Amniotic epithelial cell (primary cell): ENCODE measurements at places on chromosomes 2 and 18.

DNA sequence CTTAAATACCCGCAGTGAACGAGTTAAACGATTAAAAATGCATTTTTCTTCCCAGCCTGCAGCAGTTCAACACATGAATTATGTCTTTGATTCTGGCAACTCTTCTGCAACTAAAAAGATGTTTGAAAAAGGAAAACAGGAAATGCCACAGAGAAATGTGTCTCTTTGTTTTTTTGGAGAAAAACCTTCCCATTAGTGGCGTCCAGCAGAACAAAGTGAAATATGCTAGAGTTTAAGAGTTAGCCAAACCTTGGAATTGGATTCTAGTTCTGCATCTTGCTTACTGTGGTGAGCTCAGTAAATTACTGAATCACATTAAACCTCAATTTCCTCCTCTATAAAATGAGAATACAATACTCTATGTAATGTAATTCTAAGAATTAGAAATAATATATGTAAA, 900.2 kb upstream of the ACVR2A start:
- no peak for DNase-seq

DNA sequence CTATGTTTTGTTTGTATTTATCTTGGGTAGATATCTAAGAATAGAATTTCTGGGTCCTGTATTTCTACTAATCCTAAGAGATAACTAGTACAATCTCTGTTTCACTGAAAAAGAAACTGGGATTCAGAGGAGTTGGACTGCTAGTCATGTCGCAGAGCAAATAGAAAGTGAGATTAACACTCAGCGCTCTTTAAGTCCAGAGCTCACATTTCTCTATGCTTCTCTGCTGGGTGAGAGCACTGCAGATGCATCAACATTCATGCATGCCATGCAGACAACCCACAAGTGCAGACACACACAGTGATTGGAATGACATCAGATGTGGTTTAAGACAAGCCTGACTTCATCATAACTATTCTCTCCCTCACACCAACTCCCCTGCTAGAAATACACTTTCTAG, 563.8 kb downstream of the TDRD15 start:
- no peak for DNase-seq

- no peak for DNase-seq
Observed at GRCh38 chr2:169014780-169015179, 16.3 kb downstream of the ABCB11 start.

DNA sequence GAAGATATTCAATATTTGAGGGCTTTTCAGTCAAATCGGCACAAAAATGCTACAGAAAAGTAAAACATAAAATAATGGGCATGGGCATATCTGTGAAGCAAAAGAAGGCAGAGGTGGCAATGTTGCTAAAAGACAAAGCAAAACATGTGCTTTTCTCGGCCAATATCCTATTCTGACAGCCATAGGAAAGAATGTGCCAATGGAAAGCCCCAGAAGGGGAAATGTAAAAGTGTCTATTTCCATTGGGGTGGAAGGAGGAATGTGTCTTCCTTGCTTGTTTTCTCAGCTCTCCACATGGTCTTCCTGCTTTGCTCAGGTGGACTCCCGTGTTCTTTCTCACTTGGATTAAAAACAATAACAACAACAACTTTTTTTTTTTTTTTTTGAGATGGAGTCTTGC, 13.7 kb upstream of the PER2 start:
- no peak for DNase-seq

DNA sequence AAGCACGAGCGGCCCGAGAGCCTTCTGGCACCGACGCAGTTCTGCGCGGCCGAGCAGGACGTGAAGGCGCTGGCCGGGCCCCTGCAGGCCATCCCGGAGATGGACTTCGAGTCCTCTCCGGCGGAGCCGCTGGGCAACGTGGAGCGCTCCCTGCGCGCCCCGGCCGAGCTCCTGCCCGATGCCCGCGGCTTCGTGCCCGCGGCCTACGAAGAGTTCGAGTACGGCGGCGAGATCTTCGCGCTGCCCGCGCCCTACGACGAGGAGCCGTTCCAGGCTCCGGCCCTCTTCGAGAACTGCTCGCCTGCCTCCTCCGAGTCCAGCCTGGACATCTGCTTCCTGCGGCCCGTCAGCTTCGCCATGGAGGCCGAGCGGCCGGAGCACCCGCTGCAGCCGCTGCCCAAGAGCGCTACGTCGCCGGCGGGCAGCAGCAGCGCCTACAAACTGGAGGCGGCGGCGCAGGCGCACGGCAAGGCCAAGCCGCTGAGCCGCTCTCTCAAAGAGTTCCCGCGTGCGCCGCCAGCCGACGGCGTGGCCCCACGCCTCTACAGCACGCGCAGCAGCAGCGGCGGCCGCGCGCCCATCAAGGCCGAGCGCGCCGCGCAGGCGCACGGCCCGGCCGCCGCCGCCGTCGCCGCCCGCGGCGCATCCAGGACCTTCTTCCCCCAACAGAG, 70.4 kb downstream of the ARHGEF33 start:
- DNase-seq, result peak; percentile 88

GRCh38 chr18:9108911-9109310, 6.4 kb downstream of the NDUFV2 start:
- no peak for DNase-seq

GRCh38 chr2:72289283-72289682, 141.6 kb upstream of the CYP26B1 start:
- DNase-seq, result peak; percentile 74

DNA sequence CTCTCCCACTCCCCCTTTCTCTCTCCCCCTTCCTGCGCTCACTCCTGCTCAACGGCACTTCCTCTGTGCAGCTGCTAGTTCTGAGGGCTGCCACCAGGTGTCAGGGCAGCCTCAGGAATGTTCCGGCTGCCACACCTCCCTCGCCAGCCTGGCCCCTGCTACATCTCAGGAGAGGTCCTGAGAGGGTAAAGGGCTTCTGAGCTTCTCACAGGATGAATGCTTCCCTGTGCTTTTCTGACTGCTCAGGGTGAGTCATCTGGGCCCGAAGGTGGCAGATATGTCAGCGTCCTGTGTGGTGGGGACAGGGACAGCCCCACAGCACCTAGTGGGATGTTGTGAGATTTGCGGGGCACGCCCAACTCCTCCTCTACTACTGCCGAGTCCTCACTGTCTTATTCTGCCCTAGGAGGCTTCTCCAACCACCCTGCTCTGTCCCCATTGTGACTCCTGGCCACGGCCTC, 49.0 kb downstream of the PLEKHB2 start:
- peak; percentile 46 for DNase-seq

GRCh38 chr2:33457556-33458247, 18.7 kb upstream of the RASGRP3 start:
- peak; percentile 25 for DNase-seq

- peak; percentile 95 for DNase-seq
Observed at GRCh38 chr2:39524061-39524460, 87.0 kb upstream of the MAP4K3 start.

- DNase-seq, result peak; percentile 25
Observed at GRCh38 chr18:60684843-60685513, 312.4 kb upstream of the MC4R start.

DNA sequence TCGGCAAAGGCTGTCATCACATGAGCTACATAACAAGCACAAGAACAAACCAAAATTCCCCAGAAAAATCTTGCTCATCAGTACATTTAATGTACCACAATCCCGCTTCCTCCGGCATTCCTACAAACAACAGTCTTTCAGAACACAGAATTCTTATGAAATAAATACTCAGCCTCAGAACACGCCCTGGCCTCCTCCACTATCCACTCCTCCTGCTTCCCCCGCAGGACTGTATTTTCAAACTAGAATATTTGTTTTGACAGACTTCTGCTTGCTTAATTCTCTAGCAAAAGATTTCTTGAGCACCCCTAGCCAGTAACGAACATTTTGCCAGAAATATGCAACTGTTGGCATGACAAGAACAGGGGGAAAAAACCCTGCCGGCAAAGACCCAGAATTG, 131.2 kb downstream of the THADA start:
- peak; percentile 97 for DNase-seq

DNA sequence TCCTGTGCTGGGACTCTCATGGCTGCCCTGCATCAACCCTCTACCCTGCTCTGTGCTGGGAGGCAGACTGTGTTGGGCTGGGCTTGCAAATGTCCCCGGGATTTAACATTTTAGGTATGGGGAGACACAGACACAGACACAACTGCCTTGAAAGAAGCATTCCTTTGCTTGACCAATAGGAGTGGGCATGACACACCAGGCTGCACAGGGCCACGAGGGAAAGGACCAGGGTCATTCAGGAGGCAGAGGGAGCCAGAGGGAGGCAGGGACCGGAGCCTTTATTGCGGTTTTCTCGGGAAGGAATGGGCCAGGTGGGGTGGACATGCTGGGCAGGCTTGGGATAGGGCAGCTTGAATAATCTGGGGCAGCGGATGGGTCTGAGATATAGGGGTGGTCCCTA, 238.7 kb upstream of the COPS8 start:
- DNase-seq, result no peak

- DNase-seq, result no peak
Observed at GRCh38 chr18:2002604-2003003, 568.7 kb downstream of the METTL4 start.

DNA sequence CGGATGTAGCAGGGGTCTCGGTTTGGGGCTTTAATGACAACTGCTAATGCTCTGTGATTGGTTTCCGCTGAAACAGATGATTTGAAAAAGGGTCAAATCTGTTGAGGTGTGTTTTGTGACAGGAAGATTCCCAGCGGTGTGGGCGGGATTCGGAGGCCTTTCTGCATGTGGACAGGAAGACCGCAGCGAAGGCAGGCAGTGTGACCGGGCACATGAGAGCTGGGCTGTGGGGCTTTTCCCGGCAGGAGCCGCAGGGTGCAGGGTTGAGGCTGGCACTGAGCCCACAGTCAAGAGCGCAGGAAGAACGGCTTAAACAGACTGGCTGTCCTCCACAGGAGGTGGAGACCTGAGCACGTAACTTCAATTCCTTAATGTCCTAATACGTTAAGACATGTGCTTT, 180.0 kb upstream of the TPO start:
- DNase-seq, result no peak

DNA sequence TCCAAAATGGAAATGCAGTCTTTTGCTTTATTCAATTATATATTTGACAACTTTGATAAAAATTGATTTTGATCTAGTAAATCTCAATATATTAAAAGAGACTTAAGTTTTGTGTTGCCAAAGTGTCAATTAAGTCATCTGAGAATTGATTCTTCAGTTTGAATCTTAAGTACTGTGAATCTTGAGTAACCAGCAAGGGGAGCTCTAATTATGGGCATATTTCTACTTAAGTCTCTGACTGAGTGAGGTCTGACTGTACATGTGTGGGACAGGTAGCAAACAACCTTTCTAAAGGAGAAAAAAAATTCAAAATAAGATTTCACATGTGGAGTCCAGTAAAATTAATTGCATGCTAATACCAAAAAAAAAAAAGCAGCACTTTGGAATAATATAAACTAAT, 503.7 kb upstream of the SLC8A1 start:
- peak; percentile 9 for DNase-seq

DNA sequence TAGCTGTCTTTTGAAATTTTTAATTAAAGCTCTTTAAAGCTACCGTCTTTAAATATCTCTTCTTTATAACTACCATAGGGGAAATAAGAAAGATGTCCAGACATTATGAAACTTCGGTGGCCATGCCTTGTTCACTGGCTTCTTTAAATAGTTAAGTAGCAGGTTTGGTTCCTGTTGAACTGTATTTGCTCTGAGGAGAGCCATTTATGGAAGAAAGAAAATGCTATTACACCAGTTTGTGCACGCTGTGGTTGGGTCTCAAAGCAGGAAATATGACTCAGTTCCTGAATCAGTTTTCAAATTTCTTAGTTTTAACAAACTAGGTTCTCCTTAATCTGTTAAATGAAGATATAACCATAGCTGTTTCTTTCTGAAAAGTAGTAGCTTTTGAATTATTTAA, 12.2 kb downstream of the ARPC2 start:
- DNase-seq, result peak; percentile 91

GRCh38 chr2:237692601-237693290, 65.4 kb downstream of the LRRFIP1 start:
- DNase-seq, result no peak

DNA sequence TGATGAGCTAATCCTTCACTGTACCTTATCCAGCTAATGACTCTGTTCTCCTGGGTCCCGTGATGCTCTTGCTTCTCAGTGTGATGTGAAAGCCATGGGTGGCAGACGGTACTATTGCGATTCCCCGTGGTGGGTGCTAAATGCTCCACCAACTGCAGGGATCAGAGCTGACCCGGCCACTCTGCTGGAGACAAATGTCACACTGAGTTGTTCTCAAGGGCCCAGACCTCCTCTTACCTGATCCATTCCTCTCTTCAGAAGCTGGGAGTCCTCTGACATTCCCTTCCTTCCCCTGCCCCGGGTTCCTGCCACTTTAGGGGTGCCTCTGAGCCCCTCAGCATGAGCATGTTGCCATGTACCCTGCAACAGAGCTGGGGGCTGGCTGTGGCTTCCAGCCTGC, 105.1 kb downstream of the MAPK4 start:
- DNase-seq, result no peak

DNA sequence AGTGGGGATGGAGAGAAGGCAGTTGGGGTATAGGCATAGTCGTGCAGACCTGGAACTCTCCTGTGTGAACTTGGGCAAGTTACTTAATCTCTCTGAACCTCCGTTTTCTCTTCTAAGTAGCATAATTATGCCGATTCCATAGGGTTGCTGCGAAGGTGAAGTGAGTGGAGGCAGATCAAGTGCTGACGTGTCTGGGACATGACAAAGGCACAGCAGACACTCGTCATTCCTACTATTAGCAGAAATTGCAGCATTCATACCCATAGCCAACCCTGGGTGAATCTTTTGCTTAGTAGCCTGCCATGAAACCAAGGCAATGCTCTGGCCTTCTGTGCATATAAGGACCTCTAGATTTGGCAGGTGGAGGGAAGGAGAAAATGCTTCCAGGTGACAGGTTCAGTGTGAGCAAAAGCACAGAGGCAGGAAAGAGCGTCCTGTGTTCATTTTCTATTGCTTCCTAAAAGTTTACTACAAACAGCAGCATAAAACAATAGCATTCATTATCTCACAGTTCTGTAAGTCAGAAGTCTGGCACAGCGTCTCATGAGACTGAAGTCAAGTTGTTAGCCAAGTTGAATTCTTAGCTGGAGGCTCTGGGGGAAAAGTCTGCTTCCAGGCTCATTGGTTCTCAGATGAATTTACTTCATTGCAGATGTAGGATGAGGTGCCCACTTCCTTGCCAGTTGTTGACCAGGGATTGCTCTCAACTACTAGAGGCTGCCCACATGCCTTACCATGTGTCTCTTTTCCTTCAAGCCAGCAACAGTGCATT, 77.8 kb downstream of the CTIF start:
- no peak for DNase-seq
